ENCODE measurements at places on chromosomes 1 and 21.

GRCh38 chr1:85327759-85328158 lies 51.3 kb upstream of the BCL10 start:
- no peak for DNase-seq

- no peak for DNase-seq
Measured at GRCh38 chr1:33683913-33684312, 180.0 kb upstream of the HMGB4 start.

- DNase-seq, result no peak
Measured at GRCh38 chr1:112769611-112770010, 54.5 kb upstream of the PPM1J start.

- DNase-seq, result peak; percentile 86
Measured at GRCh38 chr21:43646550-43647260, 12.6 kb downstream of the HSF2BP start.

DNA sequence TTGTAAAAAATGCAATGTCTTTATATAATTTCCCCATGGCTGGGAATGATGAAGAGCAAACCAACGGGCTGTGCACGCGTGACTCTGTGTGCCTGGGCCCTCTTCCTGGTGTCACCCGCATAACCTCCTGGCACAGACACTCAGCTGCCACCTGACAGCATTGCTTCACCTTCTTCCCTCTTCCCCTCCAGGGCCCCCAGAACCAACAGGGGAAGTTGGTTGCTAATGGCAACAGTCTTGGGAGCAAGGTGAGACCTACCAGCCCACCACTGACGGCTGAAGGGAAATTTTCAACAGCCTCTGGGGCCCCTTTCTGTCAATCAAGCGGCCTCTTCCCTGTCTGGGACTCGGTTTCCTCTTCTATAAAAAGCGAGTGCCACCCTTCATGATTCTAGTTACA lies 33.2 kb downstream of the SSBP3 start:
- no peak for DNase-seq
